ENCODE measurements at places on chromosomes 3 and 15.

GRCh38 chr3:111531446-111531845 is 10.6 kb upstream of the CD96 start:
- peak; percentile 16 for DNase-seq

- no peak for DNase-seq
Measured at GRCh38 chr3:196660381-196661166, 21.1 kb downstream of the NRROS start.

DNA sequence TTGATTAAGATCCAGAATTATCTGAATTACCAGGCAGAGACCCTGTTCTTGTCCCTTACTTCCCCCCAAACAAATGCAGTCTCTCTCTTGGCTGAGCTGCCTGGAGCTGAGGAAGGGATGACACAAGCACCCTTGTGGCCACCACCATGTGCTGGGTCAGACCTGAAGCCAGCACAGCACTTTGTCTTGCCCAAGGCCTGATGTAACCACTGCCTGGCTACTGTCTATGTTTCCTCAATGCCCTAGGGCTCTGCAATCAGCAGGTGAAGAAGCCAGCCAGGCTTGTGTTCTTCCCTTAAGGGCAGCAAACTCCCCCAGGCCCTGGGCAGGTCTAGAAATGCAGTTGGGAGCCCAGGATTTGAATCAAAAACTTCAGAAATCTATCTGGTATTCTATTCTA is 15.8 kb upstream of the CASR start:
- no peak for DNase-seq

GRCh38 chr3:86723433-86723832 is 267.5 kb downstream of the VGLL3 start:
- DNase-seq, result no peak

- no peak for DNase-seq
Measured at GRCh38 chr15:77606142-77607034, 26.3 kb downstream of the LINGO1 start.

- DNase-seq, result no peak
Measured at GRCh38 chr15:67227431-67227830, 27.0 kb downstream of the AAGAB start.

- DNase-seq, result no peak
Measured at GRCh38 chr3:68751888-68752287, 180.5 kb downstream of the TAFA4 start.

- no peak for DNase-seq
Measured at GRCh38 chr3:65928110-65928509, 110.6 kb downstream of the MAGI1 start.

DNA sequence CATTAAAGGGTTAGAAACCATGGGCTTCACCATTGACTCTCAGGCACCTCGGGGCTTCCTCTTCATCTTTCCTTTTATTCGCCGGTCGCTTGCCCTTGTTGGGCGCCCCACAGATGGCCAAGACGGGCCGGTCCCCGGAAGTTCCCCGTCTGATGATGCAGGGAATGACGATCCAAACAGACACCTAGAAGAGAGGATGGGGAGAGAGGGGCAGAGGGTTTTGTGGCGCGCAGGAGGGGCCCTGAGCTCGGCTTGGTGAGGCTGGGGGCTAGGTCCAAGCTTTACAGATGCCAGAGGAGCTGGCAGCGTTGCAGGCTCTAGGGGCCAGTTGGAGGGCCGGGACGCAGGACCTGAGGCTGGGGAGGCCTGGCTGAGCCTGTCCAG is 532 bp upstream of the ESYT3 start:
- no peak for DNase-seq

Data from astrocyte of the hippocampus (primary cell).